ENCODE measurements at places on chromosomes 4 and X.

DNA sequence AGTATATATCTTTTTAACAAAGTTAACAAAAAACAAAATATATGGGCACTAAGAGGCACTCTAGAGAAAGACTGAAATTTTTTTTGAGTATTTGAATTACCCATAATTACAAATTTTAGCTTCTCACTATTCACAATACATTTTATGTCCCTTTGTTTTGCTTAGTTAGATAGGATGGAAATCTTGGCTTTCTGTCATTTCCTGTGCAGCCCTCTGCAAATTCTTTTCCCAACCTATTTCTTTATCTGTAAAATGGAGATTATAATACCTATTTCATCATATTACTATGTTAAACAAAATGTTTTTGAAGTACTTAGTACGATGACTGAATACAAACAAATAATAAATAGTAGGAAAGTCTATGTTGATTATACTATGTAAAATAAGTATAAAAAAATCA lies 710.0 kb downstream of the CCSER1 start:
- no peak for DNase-seq

DNA sequence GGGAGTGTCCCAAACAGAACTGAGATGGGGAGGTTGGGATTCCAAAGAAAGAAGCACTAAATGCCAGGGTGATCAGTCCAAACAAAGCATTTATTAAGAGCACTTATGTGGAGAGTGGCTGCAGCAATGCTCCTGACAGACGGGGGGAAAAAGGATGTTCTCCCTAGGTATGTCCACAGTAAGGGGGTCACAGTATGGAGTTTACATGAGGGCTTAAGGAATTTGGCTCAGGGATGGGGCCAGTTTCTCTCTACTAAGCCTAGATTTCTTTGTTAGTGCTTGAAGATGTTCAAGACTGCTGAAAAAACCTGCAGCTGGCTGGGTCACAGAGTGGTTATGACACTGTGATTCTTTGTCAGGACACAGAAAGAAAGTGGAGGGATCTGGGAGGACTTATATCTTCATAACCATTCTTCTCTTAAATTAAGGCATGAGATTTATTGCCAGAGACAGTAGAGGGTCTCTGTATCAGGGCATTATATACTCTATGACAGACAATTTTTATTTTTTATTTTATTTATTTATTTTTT lies 1468.0 kb downstream of the C4orf33 start:
- no peak for DNase-seq

GRCh38 chrX:130109429-130110378 lies 593 bp downstream of the ELF4 start:
- peak; percentile 84 for DNase-seq

- DNase-seq = no peak
Observed at GRCh38 chr4:101018836-101019235, 328.5 kb downstream of the PPP3CA start.

DNA sequence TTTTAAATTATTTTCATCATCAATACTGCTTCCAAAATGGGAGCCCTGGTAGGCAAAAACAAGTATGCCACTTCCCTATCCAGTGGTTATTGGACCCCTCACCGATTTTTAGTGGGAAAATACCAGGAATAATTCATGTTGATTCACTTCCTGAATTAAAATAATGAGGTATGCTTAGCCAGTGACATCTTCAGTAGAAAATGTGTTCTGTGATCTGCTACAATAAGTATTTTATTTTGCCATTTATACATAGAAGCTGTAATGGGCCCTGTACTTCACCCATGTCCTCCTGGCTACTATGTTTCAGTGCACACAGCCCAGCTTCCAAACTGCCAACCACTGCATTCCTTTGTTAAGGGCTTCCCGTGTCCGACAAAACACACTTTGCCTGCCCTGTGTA lies 41.0 kb upstream of the KLHL34 start:
- no peak for DNase-seq

DNA sequence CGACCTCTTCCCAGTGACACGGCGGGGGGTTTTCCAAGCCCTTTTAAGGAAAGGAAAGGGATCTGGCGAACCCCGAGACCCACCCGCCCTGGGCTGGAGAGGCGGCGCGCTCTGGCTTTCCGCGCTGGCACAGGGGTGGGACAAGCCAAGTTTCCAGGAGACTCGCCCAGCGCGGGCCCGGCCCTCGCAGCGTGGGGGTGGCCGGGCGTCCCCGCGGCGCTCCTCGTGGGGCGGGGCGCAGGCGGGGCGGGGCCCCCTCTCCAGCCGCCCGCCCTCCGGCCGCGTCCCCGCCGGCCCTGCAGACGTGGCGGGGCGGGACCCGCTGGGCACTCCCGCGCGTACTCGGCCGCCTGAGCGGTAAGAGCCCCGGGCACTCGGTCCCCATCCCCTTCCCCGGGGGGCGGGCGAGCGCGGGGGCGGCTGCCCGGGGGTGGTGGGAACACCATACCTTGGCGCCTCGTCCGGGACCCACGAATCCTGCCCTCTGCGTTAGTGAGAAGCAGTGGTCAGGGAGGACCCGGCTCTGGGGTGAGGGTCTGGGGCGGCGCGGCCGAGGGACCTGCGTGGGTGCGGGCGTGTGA lies at the start of gene FAM114A1:
FAM114A1 (plus strand) TSS at position 329 of the 581 bp plus-strand sequence. CDS start 10,273 bp downstream, outside the sequence.
- DNase-seq = peak; percentile 95

DNA sequence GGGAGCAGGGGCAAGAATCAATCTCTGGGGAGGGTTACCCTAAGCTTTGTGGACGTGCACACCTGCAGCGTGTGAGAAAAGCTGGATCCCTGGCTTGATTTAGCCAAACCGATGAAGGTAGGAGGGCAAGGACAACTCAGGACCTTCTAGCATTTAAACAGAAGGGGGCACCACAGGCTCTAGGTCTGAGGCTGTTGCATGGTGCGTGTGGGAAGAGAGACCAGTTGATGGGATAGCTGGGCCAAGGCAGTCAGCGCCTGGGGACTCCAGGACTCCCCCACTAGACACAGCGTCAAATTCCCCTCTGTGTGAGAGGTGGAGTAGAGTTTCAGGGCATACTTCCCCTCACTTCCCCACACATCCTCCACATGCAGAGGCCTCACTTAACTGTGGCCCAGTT lies 4.3 kb downstream of the GABRQ start:
- DNase-seq = no peak

DNA sequence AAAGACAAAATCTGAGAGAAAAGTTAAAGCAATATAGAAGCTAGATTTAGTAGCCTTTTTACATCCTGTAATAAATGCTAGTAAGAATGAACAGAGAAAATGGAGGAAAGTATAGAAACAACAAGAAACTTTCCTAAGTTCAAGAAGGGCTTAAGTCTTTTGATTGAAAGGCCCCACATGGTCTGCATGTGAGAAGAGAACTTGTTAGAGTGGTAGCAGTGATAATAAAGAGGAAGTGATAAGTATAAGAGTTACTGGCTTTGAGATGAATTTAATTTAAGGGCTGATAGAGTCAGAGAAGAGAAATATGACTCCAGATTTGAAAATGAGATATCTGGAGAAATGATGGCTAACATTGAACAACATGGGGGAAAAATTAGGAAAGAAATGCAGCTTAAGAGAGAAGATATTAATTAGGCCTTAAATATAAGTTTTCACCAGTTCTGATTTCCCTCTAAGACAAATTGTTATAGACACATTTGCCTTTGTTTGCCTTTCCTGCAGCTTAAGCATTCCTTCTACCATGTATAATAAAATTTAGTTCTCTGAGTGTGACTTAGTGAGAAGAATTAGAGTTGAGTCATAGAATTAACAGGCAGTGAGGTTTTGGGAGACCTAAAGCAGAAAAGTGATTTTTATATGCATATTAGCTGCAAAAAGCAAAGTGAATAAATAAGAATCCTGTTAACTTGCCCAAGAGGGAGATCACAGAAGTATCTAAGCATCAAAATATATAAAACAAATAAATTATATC lies 18.4 kb downstream of the ZFX start:
- no peak for DNase-seq

DNA sequence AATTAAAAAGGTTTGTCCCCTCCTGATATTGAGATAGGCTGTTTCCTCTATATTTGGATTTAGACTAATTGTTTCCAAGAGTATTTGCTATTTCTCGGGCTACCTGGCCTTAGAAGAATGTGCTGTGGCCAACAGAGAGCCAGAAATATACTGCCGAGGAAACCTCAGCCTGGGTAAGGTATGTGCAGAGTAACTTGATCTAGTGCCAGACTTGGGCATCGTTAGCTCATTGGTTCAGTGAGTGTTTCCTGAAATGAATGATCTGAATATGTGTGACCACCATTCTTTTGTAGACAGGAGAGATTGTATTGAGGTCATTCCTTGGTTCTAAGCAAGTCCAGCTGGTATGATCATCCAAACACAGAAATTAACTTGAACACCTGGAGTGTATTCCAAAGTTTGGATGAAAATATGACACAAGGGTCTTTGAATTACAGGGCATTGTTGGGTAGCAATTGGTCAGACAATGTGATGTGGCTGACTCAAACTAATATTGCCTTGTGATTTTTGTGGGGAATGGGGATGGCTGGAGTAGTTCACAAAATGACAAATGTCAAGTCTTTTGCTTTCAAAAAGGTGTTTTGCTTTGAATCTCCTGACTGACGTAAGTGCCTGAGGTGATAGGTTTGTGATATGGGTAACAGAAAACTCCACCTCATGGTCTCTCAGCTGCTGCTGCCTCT lies 100.2 kb upstream of the CXCL13 start:
- no peak for DNase-seq

GRCh38 chr4:151038452-151039157 lies 23.5 kb upstream of the LRBA start:
- no peak for DNase-seq

DNA sequence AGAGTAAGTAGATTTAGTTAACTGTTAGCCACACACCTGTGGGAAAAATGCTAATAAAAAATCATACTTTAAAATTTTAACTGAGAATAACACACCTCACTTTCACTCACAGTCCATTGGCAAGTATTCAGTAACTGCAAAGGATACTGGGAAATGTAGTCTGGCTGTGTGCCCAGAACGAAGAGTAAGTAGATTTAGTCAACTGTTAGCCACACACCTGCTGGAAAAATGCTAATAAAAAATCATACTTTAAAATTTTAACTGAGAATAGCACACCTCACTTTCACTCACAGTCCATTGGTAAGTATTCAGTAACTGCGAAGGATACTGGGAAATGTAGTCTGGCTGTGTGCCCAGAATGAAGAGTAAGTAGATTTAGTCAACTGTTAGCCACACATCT lies 178.4 kb upstream of the NWD2 start:
- no peak for DNase-seq

GRCh38 chr4:25172961-25173915 lies 13.0 kb upstream of the SEPSECS start:
- DNase-seq = no peak

GRCh38 chrX:68307769-68308168 lies 125.5 kb downstream of the OPHN1 start:
- DNase-seq = no peak

DNA sequence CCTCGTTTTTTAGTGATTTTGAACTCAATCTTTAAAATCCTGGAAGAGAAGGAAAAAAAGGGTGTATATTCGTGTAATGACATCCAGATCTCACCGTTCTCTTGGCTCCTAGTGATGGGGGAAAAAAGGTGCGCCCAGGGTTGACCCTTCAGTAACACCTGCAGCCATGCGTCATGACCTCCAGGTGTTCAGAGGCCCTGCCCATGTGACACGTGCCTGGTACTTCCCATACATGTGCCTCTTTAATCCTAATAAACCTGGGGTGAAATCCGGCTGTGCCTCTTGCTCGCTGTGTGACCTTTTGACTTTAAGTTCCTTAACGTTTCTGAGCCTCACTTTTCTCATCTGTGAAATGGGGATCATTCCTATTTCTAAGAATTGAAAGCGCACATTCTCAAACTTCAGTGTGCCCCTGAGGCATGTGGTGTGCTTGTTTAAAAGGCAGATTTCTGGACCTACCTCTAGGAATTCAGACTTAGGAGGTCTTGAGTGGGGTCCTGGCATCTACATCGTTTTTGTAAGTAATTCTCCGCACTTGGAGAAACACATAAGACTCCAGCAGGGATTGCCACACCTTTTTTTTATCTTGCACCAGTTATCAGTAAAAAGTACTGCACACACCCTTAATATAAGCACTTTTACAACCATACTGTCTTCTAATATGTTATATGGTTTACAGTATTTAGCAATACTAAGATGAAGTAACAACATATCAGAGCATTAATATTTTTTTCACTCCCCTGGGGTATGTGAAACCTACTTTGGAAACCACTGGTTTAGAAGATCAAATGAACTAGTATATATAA lies 90.1 kb downstream of the RELL1 start:
- DNase-seq = no peak

DNA sequence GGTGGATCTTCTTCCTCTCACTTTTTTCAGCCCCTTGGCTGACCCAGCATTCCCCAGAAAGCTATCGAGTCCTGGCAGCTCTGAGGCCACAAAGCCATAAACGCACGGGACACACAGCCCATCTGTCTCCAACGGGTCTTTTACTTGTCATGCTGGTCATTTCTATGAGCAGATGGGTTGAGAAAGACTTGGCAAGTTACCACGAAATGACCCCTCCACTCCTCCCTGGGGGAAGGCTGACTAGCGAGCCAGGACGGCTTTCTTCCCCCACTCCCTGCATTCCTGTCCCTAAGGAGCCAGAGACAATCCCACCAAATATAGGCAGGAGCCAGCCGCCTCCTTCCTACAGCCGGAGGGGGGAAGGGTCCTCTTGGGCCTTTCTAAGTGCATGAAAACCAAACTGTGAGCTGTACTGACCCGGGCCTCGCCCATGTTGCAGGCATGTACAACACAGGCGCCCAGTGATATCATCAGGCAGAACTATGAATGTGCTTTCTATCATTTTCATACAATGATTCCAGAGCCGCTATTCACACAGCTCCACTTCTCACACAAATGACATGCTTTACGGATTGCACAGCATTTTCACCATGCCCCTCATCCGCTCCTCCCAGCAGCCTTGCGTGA lies 28.6 kb downstream of the AFAP1 start:
- DNase-seq = no peak

DNA sequence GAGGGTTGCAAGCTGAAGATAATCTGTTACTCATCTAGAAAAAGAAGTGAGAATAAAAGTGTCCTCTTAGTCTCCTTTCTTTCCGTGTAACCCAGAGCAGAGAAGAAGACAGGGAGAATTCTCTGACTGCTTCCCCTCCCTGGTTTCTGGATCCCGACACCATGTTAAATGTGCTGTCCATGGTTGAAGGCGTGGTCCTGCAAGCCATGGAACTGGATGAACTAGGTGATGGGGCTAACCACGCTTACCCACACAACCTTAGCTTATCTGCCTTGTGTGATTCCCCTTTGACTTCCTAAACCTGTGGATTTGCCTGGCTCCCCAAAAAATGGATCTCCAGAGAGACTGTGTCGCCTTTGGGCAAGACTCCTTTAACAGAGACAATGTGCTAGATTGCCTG lies 907.6 kb downstream of the FSTL5 start:
- DNase-seq = no peak

- DNase-seq = no peak
Observed at GRCh38 chr4:152038238-152038637, 277.4 kb upstream of the GATB start.

DNA sequence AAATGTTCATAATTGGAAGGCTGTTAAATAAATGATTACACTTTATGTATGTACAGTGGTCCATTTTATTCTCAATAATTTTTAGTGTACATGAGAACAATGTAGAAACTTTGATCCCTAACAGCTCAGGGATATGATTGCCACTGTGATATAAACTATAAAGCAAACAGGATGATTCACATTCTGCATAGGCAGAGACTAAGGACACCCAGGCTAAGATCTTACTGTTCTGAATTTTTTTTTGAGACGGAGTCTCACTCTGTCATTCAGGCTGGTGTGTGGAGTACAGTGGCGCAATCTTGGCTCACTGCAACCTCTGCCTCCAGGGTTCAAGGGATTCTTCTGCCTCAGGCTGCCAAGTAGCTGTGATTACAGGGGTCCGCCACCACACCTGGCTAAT lies 186.6 kb downstream of the PDGFC start:
- DNase-seq = no peak

All from posterior vena cava (tissue), 2 donors.